Stimulated activated CD8-positive, alpha-beta memory T cell treated with anti-CD3 and anti-CD28 coated beads, Interleukin-7, amount 100 ng/mL, for 1 hour (primary cell): ENCODE measurements at places on chromosomes 11 and 22.

DNA sequence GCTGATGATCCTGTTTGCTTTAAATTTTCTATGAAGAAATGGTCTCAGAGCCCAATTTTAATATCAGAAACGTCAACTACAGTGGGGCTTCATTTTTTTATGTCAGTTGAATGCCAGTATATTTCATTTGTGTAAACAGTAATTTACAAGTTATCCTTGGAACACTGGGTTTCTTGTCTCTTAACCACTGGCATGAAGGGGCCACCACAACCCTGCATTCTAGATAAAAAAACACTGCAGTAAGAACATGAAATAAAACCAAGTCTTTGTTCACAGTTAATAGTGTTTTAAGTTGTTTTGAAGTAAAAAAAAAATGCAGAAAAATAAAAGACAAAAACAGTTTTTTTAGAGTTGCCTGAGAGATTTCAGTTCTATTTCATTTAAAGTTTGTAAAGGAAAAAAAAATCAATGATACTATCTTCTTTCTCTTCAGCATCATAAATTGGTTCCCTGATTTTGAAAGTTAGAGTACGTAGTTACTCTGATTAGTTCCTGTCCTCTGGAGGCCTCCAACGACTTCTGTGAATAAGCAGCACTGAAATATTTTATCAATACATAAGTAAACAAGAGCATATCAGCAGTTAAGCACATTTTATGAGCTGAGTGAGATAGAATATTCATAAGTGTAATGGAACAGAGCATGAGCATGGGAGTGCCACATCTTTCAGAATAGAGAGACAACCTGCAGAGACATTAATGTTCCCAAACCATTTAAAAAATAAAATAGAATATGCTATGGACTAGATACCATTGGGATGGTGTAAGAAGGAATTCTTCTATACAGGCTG is 7.8 kb upstream of the DDI1 start:
- DNase-seq: no peak

DNA sequence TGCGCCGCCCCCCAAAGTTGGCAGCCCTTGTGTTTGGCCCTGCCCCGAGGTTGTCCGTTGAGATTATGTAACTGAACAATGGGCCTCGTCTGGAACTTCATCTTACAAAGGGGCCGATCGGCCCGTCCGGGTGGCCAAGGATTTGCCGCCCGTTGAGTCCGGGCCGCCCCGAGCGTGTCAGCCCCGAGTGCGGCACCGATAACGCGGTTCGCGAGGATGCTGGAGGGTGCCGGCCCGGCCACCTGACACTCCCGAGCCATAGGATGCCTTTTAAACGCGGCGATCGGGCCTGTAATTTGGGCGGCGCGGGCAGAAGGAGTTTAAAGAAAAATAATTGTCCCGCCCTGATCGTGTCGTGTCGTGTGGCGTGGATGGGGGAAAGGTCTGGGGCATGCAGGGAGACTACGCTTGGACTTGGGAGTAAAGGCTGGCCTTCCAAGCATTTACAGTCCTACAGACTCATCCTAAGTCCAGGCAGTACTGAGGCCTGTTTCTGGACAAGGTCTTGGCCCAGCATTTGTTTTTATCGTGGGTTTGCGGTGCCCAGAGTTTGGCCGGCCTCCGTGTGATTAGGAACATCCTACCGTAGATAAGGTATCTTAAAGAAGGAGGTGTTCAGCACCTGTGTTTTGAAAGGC is 1.3 kb downstream of the WEE1 start:
- DNase-seq: no peak

DNA sequence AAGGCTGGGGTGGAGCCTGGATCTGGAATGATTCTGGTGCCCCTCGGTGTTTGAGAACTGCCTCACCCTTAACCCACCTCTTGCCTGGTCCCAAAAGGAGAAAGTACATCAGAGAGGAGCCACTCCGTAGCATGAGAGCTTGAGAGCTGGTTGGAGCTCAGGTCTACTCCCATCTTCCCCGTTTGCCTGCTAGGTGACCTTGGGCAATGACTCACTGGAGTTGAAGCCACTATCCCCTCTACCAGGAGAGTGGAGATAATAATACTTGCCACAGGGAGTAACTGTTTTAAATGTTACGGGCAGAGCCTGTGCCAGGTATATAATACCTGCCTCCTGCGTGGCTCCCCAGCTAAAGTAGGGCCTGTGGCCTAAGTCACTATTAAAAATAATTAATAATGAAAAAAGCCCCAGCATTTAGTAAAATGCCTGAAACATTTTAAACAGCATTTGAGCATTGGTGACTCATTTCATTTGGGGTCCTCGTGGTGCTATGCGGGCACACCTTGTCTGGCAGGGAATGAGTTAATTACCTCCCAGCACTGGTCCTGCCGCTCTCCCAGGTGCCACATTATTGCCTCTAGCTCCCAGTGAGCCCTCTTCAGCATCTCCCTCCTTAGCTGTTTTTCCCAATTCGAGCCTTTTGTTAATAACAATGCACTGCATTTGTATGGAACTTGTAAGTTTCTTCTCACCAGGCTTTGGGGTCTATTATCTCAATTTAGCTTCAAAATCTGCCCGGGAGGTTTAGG is 22.5 kb downstream of the CYTH4 start:
- DNase-seq: no peak

DNA sequence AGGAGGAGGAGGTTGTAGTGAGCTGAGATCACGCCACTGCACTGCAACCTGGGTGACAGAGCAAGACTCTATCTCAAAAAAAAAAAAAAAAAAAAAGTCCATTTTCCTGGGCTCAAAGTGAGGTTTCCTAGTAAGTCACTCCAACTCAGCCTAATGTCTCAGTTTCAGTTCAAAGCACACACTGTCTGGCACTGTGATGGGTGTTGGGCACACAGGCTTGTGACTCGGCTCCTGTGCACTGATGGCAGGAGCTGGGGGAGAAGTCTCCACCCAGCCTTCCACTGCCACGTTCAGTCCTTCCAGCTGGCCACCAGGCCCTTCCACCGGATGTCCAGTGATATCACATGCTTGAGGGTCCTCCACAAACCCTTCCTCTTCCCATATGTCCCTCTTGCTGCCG is 186.0 kb downstream of the CEP164 start:
- DNase-seq: no peak

DNA sequence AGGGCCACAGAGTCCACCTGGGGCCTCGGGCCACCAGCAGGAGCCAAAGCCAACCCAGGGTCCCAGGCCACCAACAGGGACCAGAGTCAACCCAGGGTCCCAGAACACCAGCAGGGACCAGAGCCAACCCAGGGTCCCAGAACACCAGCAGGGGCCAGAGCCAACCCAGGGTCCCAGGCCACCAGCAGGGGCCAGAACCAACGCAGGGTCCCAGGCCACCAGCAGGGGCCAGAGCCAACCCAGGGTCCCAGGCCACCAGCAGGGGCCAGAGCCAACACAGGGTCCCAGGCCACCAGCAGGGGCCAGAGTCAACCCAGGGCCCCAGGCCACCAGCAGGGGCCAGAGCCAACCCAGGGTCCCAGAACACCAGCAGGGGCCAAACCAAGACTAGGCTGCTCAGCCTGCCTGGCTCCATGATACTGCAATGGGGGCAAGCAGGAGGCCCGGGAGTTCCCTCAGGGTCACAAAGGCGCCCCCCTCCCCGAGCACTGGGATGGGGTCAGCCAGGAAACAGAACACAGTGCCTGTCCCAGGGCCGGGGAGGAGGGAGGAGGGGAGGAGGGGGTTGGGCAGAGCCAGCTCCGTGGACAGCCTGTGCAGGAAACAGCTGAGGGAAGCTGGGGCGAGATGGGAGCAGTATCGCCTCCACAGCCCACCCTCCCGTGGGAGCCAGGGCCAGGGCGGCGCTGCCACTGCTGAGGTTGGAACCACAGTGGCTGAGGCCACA is 62.0 kb upstream of the PRR5 start:
- DNase-seq: no peak

DNA sequence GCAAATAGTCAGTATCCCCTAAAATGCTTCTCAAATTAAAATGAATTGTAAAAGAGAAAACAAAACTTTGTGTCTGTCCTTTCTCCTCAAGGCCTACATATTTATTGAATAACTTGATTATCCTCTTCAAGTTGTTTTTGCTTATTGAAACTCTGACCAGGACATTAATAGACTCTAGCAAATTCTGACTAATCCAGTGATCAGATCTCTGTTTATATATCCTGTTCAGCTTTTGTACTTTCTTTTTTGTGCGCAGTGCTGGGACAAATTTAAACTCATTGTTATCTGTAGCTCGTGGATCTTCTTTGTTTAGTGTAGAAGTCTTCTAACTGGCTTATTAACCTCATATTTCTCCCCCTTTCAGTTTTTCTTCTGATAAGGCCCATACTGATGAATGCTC is 139.9 kb upstream of the SORL1-AS1 start:
- DNase-seq: no peak

- DNase-seq: no peak
Measured at GRCh38 chr11:36878737-36879136, 280.7 kb upstream of the RAG2 start.

DNA sequence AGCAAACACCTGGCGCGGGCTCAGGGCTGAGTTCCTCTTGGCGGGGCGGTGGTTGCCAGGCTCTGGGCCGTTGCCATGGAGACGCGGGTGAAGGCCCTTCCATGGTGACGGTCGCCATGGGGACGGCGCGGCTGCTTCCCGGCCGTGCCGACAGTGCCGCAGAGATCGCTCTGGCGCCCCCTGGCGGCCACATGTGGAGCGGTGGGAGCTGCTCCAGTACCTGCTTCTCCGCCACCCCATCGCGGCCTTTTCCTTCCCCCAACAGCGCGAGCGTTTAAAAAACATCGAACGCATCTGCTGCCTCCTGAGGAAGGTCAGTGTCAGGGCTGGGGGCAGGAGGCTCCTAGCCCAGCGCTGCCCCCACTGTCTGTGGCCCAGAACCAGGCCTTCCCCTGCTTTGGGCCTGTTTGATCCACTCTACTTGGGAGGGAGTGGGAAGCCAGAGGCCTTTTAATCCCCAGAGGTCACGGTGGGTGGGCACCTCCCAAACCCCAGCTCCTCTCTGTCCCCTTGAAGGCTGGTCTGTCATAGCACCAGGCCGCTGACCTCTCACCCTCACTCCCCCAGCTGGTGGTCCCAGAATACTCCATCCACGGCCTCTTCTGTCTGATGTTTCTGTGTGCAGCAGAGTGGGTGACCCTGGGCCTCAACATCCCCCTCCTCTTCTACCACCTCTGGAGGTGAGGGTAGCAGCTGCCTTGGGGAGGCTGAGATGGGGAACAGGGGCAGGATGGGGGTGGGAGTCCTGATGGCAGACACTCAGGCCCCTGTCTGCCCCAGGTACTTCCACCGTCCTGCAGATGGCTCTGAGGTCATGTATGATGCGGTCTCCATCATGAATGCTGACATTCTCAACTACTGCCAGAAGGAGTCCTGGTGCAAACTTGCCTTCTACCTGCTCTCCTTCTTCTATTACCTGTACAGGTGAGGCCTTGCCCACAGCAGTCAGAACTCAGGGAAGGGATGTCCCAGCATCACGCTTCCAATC is 4.8 kb downstream of the CNIH2 start:
- DNase-seq: peak; percentile 99

DNA sequence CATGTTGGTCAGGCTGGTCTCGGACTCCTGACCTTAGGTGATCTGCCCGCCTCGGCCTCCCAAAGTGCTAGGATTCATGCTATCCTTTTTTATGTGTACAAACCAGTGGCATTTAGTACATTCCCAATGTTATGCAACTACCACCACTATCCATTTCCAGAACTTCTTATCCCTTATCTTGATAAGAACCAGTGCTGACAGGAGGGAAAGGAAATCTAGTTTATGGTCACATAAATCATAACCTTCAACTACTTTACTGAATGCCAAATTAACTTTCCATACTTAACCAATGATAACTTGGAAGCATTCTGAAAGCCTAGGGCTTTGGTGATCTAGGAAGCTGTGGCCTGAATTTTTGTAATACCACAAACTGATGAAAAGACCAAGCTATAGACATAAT is 170.4 kb downstream of the SWAP70 start:
- no peak for DNase-seq

DNA sequence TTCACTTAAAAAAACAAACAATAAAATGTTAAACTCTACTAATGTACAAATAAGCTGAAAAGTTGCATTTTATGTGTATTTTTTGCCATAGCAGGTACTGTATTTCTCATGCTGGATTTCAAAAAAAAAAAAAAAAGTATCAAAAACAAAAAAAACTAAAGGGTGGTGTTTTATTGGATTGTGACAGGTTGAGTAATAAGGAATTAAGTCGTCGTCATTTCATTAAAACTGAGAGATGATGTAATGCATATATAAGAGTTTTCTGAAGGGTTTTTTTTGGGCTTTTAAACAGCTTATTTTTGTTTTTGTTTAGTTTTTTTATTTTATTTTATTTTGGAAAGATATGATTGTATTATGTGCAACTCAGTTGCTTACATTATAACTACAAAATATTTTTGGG is 10.9 kb upstream of the ADSL start:
- no peak for DNase-seq

GRCh38 chr11:32065865-32066629 is 24.8 kb upstream of the RCN1 start:
- DNase-seq: no peak
